ENCODE measurements at places on chromosomes 1 and 21. TPM values are rescaled to one million over a fixed set of nuclear protein-coding genes. Genes with fewer than 3 reads are reported as not detected.

DNA sequence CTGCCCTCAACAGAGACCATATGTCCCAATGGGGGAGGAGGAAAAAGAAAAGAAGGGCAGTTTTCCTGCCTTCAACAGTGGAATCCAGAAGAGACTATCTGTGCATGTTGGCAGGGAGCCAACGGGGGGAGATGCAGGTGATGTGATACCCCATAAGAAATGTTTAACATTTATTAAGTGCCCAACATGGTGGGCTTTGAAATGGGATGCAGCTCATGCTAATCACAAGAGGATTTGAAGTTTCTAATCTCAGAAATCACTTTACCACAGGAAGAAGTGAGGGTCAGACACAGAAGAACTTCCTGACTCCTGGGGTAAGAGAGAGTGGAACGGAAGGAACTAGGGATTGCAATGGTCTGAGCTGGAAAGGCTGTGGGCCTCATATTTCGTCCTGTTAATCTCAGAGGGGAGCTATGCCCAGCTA is 16.2 kb downstream of the CSRP1 start:
- H3K4me3 ChIP-seq, result no peak overlapping the region
- DNase-seq, result no peak
- peaks cover 23% of the 10 kb centered on the region for H3K36me3 ChIP-seq
- H3K27me3 ChIP-seq, result no peaks in the 10 kb centered on the region
- H3K4me1 ChIP-seq, result no peaks in the 10 kb centered on the region
- H3K27ac ChIP-seq, result no peak overlapping the region

GRCh38 chr1:156286061-156286460 is 1.9 kb downstream of the TMEM79 start:
- no peaks in the 10 kb centered on the region for H3K27me3 ChIP-seq
- no peak overlapping the region for H3K27ac ChIP-seq
- peaks cover 17% of the 10 kb centered on the region for H3K4me1 ChIP-seq
- H3K36me3 ChIP-seq, result peaks cover 20% of the 10 kb centered on the region
- no peak for DNase-seq
- H3K4me3 ChIP-seq, result no peak overlapping the region

- no peaks in the 10 kb centered on the region for H3K27me3 ChIP-seq
- no peak overlapping the region for H3K4me3 ChIP-seq
- no peak overlapping the region for H3K27ac ChIP-seq
- no peaks in the 10 kb centered on the region for H3K4me1 ChIP-seq
- no peak for DNase-seq
- no peaks in the 10 kb centered on the region for H3K36me3 ChIP-seq
Measured at GRCh38 chr1:82721702-82722101, 921.0 kb downstream of the ADGRL2 start.

- no peaks in the 10 kb centered on the region for H3K4me1 ChIP-seq
- no peaks in the 10 kb centered on the region for H3K36me3 ChIP-seq
- H3K4me3 ChIP-seq, result no peak overlapping the region
- no peak for DNase-seq
Measured at GRCh38 chr1:43241413-43241836, 28.4 kb upstream of the TMEM125 start.

DNA sequence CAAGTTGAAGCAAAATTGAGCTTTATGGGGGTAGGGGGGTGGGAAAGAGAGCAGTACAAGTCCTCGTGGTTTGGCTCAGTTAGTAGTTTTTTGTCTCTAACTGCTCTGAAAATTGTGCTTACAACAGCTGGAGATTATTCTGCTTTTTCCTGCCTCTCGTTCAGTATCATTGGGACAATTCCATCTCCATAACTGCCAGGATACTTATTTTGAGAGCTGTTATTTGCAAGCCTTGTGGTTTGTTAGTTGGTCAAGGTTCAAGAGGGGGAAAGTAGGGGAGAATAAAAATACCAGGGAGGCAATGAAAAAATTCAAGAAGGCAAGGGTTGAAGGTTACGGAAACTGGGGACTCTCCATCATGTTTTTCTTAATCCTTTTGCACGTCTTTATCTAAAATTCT is 811.8 kb upstream of the ADGRL2 start:
- no peak overlapping the region for H3K4me3 ChIP-seq
- no peaks in the 10 kb centered on the region for H3K36me3 ChIP-seq
- no peaks in the 10 kb centered on the region for H3K27me3 ChIP-seq
- no peaks in the 10 kb centered on the region for H3K4me1 ChIP-seq

GRCh38 chr1:229882621-229883020 is 184.4 kb upstream of the GALNT2 start:
- no peaks in the 10 kb centered on the region for H3K36me3 ChIP-seq
- no peak overlapping the region for H3K27ac ChIP-seq
- H3K27me3 ChIP-seq, result peaks cover 16% of the 10 kb centered on the region
- H3K4me1 ChIP-seq, result no peaks in the 10 kb centered on the region
- H3K4me3 ChIP-seq, result no peak overlapping the region
- DNase-seq, result no peak

DNA sequence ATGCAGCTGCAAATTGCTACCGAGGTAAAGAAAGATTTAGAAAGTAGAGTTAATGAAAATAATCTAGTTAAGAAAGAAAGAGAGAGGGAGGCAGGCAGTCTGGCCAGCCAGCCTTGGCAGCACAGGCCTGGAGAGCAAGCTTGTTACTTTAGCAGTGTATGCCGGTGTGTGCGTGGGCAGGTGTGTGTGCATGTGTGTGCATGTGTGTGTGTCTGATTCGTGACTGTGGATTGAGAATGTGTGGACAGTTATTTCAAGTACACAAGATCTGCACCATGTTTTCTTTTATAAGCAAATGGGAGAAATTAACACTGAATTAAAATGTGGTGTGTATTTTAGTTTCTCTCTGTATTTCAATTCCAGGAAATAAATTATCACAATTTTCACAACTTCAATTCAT is 211.6 kb downstream of the DSCAM start:
- no peak overlapping the region for H3K27ac ChIP-seq
- no peaks in the 10 kb centered on the region for H3K4me1 ChIP-seq
- H3K4me3 ChIP-seq, result no peak overlapping the region
- no peak for DNase-seq

DNA sequence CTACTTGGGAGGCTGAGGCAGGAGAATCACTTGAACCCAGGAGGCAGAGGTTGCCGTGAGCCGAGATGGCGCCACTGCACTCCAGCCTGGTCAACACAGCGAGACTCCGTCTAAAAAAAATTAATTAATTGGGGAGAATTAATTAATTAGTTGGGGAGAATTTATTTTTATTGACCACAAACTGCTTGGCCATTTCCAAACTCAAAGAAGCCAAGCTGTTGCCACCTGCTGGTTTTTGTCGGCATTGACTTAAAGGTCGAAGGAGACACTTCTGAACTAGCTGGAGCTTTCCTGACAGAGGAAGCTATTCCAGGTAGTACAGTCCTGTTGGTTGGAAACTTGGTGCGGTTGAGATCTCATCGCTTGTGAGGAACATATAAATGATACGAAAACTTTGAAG is 13.1 kb downstream of the MAP1LC3C start:
- DNase-seq, result peak; percentile 19
- no peak overlapping the region for H3K4me3 ChIP-seq
- no peaks in the 10 kb centered on the region for H3K4me1 ChIP-seq
- H3K36me3 ChIP-seq, result no peaks in the 10 kb centered on the region

DNA sequence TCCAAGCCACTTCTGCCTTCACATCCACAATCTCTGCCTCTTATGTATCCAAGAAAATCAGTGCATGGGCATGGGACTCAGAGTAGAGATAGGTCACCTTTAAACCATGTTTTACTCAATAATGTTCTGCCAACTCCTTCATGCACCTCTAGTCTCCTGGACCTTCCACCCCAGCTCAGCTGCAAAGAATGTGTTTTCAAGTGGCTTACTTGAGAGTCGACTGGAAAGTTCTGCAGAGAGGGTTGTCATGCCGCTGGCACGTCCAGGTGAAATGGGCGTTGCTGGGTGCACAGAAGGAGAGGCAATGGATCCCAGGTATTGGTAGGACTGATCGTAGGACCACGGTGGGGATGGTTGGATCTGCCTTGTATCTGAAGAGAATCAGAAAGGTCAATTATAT is 130.3 kb downstream of the CLIC6 start:
- H3K27me3 ChIP-seq, result no peaks in the 10 kb centered on the region
- peaks cover 19% of the 10 kb centered on the region for H3K4me1 ChIP-seq
- no peak for DNase-seq
- peak overlapping the region; percentile 47 for H3K27ac ChIP-seq

- peaks cover 2% of the 10 kb centered on the region for H3K4me1 ChIP-seq
- H3K27me3 ChIP-seq, result no peaks in the 10 kb centered on the region
- no peaks in the 10 kb centered on the region for H3K36me3 ChIP-seq
- no peak overlapping the region for H3K27ac ChIP-seq
- no peak for DNase-seq
Measured at GRCh38 chr21:36463991-36464390, 15.9 kb downstream of the CLDN14 start.

DNA sequence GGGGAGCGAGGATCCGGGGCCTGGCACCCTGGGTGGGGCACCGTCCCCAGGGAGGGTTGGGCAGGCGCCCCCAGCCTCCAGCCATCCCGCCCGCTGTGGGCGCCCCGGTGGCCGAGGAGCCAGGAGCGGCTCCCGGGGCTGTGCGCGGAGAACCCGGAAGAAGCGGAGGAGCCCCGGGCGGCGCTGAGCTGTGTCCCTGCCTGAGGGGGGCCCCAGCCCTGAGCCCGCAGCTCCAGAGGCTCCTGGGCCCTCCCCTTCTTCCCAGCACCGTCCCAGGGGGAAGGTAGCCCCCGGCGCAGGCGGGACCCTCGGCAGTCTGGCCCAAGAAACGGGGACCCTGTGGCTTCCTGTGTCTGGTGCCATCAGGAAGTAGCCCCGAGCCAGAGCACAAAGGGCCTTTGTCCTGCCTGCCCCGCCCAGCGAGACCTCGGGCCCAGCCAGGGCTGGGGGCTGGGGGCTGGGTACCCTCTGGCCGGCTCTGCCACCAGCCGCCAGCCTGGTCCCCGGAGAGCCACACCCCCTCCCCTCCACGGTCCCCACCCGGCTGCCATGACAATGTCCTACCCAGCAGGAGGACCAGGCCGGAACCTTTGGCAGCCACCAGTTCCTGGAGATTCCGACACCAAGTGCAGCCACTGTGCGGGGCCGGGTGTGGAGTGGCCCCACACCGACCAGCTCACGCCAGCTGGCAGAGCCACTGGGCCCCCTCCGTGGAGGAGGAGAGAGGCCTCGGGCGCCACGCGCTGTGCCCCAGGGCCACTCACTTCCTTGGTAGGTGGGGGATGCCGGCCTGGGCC is 15.6 kb upstream of the TTLL10 start:
- no peak overlapping the region for H3K27ac ChIP-seq
- no peaks in the 10 kb centered on the region for H3K4me1 ChIP-seq
- H3K36me3 ChIP-seq, result no peaks in the 10 kb centered on the region
- no peaks in the 10 kb centered on the region for H3K27me3 ChIP-seq
- peak; percentile 52 for DNase-seq

- H3K27me3 ChIP-seq, result no peaks in the 10 kb centered on the region
- no peaks in the 10 kb centered on the region for H3K4me1 ChIP-seq
- no peaks in the 10 kb centered on the region for H3K36me3 ChIP-seq
- H3K4me3 ChIP-seq, result no peak overlapping the region
- H3K27ac ChIP-seq, result no peak overlapping the region
Measured at GRCh38 chr21:16211339-16212303, 481.8 kb downstream of the USP25 start.

DNA sequence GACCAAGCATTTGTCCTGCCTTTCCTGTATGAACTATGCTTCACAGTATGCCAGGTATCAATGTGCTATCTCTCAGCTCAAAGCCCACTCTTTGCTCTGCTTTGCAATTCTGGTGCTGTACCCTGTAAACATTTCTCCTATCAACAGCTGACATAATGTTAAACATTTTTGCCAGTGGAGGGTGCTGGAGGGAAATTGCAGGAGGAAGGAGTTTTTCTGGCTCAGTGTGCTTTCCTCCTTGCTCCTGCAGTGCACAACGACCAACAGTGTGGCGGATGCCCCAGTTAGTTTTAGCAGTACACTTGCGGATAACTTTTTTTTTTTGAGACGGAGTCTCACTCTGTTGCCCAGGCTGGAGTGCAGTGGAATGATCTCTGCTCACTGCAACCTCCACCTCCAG is 67.1 kb upstream of the PTGFRN start:
- H3K36me3 ChIP-seq, result peaks cover 5% of the 10 kb centered on the region
- H3K27ac ChIP-seq, result no peak overlapping the region
- H3K4me1 ChIP-seq, result peaks cover 12% of the 10 kb centered on the region
- H3K4me3 ChIP-seq, result no peak overlapping the region
- no peaks in the 10 kb centered on the region for H3K27me3 ChIP-seq

- H3K27ac ChIP-seq, result no peak overlapping the region
- H3K4me1 ChIP-seq, result no peaks in the 10 kb centered on the region
- DNase-seq, result no peak
- H3K36me3 ChIP-seq, result no peaks in the 10 kb centered on the region
- H3K4me3 ChIP-seq, result no peak overlapping the region
- H3K27me3 ChIP-seq, result peaks cover 1% of the 10 kb centered on the region
Measured at GRCh38 chr1:56545711-56546110, 33.7 kb downstream of the PLPP3 start.

GRCh38 chr1:224541072-224541790 is 74.9 kb upstream of the CNIH3 start:
- no peaks in the 10 kb centered on the region for H3K36me3 ChIP-seq
- no peak overlapping the region for H3K27ac ChIP-seq
- peaks cover 18% of the 10 kb centered on the region for H3K4me1 ChIP-seq

DNA sequence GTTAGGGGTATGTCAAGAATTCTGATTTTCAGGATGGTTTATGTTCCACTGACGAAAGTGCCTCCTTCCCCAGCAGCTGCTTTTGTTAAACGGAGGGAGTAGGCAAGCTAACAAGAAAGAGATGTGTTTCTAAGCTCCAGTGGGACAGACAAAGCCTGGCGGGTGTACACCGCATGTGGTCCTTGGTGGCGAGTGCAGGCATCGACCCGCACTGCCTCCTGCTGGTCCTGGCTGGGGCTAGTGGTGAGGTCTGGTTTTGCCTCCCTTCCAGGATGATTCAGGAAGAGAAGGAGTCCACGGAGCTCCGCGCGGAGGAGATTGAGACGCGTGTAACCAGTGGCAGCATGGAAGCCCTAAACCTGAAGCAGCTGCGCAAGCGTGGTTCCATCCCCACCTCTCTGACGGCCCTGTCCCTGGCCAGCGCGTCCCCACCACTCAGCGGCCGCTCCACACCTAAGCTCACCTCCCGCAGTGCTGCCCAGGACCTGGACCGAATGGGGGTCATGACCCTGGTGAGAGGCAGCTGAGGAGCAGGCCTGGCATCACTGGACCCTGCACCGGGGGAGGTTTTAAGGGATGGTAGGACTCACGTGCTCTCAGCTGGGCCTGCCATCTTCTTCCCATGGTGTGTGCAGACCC is 29.0 kb downstream of the PPFIA4 start:
- no peak overlapping the region for H3K4me3 ChIP-seq
- H3K36me3 ChIP-seq, result peaks cover 3% of the 10 kb centered on the region
- peaks cover 12% of the 10 kb centered on the region for H3K27me3 ChIP-seq

HTR1D gene
- not detected for total RNA-seq

TRABD2B gene
- total RNA-seq, result not detected

GREM2 gene
- total RNA-seq, result 0.07 TPM

AVPR1B gene
- not detected for total RNA-seq

KRTAP12-4 gene
- total RNA-seq, result not detected

SPRR1B gene
- total RNA-seq, result not detected

NHLH1 gene
- total RNA-seq, result 0.42 TPM

HSD11B1 gene
- 4.5 TPM for total RNA-seq

GJA9 gene
- not detected for total RNA-seq

C1orf115 gene
- 0.63 TPM for total RNA-seq

TNFRSF25 gene
- total RNA-seq, result 57.3 TPM

OR2T2 gene
- not detected for total RNA-seq

Data from activated CD4-positive, alpha-beta T cell treated with anti-CD3 and anti-CD28 coated beads for 36 hours (primary cell).